ENCODE measurements at places on chromosomes 16 and 17.
A peak's percentile ranks its signal among the peaks of the same experiment; 100 is the strongest.

- DNase-seq = no peak
Measured at GRCh38 chr16:76959166-76959565, 231.8 kb upstream of the MON1B start.

DNA sequence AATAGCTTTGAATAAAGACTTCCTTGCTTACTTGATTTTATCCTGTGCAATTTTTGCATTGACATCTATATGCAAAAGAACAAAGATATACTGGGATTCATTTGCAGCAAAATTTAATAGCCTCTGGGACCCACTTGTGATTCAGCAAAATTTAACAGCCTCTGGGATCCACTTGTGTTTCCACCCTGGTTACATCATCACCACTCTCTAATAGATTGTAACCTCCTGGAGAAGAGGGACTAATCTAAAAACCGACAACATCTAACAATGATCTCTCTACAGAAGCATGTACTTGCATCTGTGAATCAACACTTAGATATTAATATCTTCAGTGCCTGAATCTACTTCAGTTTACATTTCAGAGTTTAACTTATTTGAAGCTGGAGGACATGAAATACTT, 202.0 kb upstream of the CPHXL start:
- DNase-seq = no peak

GRCh38 chr16:58638148-58639036, 8.8 kb upstream of the CNOT1 start:
- DNase-seq = peak; percentile 89

DNA sequence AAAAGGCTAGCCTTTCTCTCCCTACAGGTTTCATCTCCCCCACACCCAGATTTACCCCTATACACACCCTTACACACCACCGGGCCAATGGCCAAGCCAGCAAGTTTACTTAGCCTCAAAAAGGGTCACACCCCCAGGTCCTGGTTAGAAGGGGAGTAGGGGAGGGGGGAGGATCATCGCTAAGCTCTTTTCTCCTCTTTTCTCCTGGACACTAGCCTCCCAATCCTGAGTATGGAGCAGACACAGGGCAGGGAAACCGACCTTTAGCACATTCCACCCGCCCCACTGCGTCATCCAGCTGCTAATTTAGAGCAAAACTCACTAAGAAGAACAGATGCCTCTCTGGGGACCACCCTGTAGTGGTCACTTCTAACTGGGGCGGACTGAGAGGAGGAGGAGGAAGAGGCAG, 4.4 kb downstream of the ACLY start:
- peak; percentile 68 for DNase-seq

- DNase-seq = peak; percentile 77
Measured at GRCh38 chr16:4315186-4316107, at the start of gene GLIS2. TSS of gene GLIS2 (plus strand) at chr16:4316067. CDS start at chr16:4332281, 16,214 bp downstream.

- peak; percentile 35 for DNase-seq
Measured at GRCh38 chr16:64365448-64365931, 756.4 kb downstream of the CDH11 start.

- no peak for DNase-seq
Measured at GRCh38 chr16:58850019-58850677, 116.0 kb upstream of the GOT2 start.

DNA sequence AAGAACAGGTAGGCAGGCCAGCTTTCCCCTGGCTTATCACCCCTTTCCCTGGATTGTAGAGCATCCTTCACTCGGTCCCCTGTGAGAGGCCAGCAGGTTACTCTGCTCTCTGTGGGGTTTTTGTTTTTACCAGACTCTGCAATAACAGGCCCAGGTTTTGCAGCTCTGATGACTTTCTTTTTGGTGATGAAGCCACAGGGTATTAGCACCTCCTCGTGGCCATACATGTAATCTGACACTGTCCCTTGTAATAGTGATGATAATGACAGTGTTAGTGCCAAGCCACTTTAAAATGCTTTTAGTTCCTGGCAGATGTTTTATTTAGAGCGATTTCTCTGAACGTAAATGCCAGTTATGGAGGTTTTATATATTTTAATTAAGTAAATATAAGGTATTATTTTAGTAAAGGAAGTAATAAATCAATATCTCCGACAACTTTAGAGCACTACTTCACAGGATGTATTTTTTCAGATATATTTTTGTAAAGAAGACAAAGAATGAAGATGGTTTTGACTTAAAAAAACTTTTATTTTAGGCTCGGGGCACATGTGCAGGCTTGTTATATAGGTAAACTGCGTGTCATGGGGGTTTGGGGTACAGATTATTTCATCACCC, 38.0 kb upstream of the CPHXL start:
- DNase-seq = peak; percentile 85

DNA sequence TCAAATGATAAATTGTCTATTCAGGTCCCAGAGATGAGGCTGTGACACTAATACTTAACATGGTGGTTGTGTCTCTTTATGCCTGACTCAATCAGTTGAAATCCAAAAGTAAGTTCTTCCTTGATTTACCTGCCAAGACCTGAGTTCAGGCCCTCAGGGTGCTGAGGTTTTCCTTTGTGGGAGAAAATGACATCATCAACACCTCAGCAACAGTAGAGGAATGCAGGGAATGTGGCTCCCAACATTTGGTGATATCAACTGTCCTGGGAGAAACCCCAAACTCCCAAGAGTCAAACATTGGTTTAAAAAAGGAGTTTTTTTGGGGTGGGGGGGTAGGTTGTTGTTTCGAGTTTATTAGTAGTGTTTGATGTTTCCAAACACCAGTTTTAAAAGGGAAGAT, 14.7 kb downstream of the RNF43 start:
- DNase-seq = peak; percentile 66

DNA sequence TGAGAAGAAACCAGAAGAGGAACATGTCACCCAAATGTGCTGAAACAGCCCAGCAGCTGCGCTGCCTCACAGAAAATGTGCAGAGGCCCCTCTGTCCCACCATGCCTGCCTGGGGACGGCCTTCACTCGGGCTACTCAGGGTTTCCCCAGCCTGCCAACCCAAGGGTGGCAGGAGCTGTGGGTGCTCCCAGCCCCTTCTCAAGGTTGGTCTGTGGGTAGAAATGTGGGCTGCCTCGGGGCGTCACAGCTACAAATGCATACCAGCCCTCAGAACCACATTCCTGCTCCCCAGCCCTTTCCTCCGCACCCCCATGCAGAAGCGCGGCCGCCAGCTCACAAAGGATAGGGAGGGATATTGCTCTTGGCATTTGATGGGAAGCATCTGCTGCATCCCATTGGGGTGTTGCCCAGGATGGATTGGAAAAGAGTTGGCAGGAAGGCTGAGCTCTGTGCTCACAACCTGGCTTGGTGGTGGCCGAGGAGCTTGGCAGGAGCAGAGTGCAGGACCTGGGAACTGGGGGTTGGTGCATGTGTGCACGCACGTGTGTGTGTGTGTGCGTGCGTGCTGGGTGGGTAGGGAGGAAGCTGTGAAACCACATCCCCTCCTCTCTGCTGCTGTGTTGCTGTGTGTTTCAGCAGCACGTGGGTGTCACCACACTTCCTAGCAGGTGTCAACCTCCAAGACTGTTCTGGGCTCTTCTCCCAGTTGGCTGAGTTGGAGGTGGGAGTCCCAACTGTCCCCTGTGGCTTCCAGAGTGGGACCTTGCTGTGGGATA, 304.4 kb downstream of the SEC14L1 start:
- DNase-seq = peak; percentile 93

DNA sequence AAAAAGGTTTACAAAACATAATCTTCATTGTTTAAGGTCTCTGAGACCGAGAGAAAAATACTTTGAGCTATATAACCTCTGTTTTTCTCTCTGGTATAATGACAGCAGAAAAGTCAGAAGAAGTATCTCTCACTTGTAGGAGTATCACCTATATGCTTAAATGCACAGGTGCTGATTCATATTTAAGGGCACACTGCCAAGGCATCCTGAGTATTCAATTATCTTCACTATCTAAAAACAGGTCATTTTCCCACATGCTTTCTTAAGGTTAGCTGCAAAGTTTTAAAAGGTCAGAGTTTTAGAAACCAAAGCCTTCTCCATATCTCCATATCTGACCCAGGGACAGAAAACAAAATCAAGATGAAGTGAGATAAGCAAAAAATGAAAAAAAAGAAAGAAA, 99.3 kb upstream of the C17orf78 start:
- DNase-seq = peak; percentile 13

- peak; percentile 42 for DNase-seq
Measured at GRCh38 chr17:8994319-8994718, 27.0 kb upstream of the NTN1 start.

DNA sequence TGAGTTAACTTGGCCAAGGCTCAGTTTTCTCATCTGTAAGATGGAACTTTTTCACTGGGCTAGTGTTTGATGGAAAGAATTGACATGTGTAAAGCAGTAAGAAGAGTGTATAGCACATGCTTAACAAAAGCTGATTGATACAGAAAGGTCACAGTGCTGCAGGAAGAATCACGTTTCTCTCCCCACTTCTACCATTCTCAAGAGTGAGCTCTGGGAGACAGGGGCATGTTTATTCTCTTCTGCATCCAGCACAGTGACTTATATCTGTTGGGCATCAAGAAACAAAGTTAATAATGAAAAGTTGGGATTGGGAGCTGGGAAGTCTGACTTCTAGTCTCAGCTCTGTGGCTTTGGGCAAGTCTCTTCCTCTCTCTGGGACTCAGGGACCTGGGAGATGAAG, 55.3 kb downstream of the IRX3 start:
- DNase-seq = no peak

Data from fibroblast of the aortic adventitia (primary cell).